ENCODE measurements at places on chromosomes 2 and 18.

DNA sequence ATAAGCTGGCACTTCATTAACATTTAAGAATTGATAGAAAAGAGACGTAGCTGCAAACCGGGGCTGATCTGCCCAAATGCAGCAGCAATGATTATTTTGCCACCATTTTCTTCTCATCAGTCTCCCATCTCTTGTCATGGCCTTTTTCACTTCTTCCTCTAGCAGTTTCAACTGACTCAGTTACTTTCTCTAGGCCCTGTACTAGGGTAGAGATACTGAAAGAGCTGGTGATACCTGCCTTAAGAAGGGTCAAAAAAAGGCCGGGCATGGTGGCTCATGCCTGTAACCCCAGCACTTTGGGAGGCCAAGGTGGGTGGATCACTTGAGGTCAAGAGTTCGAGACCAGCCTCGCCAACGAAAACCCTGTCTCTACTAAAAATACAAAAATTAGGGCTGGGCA, 127.4 kb downstream of the LTBP1 start:
- DNase-seq: no peak

DNA sequence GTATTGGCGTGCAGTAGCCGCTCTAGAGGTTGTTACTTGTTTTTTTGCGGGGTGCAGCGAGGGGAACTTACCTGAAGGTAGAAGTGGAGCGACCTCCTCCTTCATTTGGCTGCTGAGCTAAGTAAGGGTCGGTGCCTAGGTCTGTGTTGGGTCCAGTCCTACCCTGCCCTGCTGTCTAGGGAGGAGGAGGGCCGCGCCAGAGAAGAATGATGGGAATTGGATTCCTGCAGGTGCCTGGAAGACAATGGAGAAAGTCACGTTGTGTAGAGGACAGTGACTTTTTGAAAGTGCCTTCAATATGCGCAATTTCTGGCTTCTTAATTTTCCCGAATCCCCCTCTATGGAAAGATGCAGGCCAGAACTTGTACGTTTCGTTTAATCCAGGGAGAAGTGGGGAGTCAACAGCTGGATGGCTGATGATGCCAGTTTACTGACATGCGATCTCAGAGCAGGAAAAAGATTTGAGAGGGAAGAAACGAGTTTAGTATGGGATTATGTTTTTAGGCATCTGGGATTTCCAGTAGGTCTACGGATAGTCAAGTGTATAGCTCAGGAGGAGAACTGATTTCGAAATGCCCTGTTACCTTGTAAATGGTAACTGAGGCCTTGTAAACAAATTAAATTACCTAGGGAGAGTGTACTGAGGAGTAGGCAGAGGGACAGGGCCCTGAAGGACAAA, 653 bp downstream of the MRPS9 start:
- DNase-seq: no peak

GRCh38 chr2:214695789-214696188, 113.7 kb downstream of the BARD1 start:
- no peak for DNase-seq

DNA sequence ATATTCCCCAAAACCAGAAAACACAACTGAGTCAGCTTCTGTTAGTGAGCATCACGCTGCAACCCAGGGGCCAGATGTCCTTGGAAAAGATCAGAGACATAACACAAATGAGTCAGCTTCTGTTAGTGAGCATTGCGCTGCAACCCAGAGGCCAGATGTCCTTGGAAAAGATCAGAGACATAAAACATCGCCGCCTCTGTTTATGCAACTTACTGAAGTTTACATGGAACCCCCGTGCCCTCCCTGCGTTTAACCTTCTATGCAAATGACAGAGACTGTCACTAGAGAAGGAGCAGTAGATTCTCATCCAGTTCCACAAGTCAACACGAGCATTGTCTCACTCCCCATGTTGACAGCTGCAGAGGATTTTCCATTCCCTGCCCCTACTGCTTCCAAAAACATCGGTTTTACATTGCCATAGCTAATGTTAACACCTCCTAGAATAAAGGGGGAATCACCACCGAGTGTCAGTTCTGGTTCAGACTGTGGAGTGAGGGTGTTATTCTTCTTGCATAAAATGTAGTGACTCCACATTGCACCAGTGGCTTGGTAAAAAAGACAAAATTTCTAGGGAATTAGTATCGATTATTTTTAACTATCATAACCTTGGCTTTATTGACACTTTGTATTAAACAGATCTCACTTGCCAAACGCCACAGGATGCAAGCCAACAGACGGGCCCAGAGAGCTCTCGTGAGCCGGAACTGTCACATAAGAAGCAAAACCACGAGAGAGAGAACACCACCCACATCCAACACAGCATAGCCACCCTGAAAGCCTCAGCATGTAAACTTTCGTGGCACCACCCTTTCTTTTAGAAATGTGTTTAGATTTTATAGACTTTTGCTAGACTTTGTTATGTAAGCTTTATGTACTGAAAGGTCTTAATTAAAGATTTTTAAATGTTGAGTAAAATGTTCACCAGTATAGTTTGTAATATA, 87.7 kb downstream of the SH3YL1 start:
- DNase-seq: no peak

DNA sequence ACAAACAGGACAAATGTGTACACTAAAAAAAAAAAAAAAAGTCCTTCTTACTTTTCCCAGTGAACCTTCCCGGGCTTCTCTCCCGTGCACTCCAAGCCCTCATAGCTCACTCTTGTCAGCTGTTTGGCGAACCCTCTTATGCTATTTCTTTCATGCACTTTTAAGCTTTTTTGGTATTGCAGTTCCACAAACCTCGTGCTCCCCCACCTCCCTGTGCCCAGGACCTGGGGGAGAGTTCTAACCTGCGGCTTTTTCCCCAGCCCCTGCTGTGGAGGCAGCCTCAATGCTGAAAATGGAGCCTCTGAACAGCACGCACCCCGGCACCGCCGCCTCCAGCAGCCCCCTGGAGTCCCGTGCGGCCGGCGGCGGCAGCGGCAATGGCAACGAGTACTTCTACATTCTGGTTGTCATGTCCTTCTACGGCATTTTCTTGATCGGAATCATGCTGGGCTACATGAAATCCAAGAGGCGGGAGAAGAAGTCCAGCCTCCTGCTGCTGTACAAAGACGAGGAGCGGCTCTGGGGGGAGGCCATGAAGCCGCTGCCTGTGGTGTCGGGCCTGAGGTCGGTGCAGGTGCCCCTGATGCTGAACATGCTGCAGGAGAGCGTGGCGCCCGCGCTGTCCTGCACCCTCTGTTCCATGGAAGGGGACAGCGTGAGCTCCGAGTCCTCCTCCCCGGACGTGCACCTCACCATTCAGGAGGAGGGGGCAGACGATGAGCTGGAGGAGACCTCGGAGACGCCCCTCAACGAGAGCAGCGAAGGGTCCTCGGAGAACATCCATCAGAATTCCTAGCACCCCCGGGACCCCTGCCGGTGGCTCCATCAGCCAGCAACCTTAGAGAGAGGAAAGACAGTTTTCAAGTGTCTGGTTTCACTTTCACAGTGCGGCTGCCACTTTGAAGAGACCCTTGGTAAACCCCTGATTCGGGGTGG, 826 bp downstream of the KCNE4 start:
- DNase-seq: no peak

DNA sequence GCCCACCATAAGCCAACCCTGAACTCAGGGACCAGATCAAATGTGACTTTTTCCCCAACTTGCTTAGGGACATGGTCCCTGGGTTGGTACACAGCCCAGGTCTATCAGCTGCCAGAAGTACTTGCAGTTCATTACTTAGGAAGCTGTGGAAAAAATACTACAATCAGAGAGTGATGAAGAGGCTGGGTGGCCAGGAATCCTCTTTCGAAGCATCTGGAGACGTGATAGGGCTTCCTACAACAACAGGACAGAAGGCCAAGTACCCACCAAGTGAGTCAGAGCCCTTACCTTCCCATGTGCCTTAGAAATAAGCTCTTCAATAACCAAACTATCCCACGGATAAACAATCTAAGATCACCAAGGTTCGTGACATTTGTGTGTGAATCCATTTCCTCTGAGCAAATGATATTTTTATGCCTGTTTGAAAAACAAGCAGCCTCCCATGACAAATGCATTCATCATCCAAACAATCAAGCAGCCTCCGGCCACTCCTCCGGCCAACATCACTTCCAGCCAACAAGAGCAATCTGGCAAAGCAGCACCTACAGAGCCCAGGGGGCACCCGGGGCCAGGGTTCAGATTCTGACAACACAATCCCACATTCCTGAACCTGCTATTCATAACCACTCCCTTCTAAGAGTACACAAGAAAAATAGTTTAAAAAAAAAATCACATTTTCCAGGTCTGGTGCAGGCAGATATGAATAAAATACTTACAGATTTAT, 26.4 kb downstream of the TBC1D8 start:
- DNase-seq: no peak

GRCh38 chr2:70111752-70112591, 24.7 kb downstream of the PCBP1 start:
- DNase-seq: no peak

DNA sequence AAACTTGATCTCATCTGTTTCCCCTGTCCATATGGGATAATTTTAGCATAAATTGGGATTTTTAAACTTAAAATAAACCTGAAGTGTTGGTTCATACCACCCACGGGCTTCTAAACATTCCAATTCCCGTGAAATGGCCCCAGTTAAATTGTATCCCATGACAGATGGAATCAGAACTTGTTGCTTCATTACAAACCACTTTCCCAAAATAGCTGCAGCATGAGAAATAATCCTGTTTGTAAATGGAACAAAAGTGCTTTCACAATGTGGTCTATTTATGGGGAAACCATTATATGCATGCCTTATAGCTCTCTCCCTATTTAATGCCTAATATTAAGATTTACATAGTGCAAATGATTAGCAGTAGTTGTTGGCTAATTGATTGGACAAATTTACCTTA, 15.9 kb downstream of the SCG2 start:
- DNase-seq: no peak

GRCh38 chr2:222606306-222606705, 49.6 kb downstream of the FARSB start:
- DNase-seq: no peak

DNA sequence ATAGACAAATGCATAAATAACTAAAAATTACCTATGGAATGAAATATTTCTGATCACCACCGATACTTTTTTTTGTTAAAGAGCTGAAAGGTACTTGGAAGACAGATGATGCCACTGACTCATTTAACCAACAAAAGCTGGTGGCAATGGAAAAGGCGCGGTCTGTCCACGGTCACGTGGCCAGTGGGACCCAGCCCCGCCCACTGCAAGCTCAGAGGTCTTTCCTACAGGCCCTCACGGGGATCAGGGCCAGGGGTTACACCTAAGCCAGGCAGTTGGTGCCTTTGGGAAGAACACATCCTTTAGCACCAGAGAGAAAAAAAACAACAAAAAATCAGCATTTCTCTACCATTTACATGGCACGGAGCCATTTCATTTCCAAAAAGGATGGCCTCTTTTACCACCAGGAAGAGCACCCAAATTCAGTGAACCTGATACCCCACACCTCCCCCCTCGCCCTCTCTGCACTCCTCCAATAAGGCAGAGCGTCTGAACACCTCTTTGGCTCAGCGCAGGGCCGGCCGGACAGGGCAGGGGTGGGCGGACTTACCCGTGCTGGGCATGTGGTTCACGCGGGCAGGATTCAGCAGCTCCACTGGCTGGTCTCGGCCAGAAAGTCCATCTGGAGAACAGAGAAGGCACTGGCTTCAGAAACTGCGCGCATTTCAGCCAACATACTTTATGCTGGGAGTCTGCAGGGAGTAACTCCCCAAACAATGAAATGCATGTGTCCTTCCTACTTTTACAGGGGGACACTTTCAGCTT, 164.6 kb downstream of the HDAC4 start:
- no peak for DNase-seq

- DNase-seq: no peak
Observed at GRCh38 chr2:201813996-201814760, 7.8 kb downstream of the CDK15 start.

DNA sequence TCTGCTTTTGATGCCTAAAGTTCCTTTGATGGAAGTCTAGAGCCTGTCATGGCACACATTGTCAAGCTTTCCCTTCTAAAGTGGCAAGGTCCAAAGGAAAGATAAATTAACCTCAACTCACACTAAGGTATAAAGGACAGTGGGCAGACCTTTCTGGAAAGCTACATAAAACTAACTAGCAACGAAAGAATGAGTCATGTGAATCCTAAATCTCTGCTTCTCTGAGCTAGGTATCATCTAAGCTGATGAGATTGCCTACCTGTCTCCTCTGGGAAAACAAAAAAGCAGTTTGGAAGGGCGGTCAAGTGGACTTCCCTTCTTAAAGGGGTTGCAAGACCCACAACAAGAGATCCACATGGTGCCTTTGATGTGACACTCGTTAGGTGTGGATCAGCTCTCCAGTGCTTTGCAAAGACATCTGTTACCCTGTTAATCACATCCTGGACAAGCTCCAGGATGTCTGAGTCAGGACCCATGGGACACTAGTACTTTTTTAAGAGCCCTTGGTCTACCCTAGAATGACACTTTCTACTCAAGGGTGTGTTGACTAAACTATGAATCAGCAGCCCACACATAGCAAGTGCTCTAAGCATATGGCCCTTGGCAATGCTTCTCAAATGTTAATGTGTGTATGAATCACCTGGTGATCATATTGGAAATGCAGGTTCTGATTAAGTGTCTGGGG, 173.5 kb downstream of the ALK start:
- DNase-seq: no peak

GRCh38 chr18:61896118-61896517, 3.3 kb upstream of the RNF152 start:
- DNase-seq: no peak

GRCh38 chr2:46377101-46377581, 79.9 kb downstream of the EPAS1 start:
- DNase-seq: no peak

DNA sequence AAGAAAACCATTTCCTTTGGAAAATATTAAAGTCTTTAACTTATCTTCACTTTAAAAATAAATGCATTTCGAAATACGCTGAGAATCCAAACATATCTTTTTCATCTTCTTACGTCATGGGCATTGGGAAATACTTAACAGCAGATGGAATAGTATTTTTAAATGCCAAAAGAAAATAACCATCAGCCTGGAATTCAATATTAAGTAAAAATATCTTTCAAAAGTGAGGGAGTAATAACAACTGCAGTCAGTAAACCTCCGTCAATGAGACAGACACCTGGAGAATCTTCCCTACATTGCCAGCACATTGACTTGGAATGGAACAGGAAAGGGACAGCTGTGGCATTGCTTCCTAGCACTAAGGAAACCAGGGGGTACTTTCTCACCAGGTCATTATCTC, 290.4 kb upstream of the TNP1 start:
- no peak for DNase-seq

DNA sequence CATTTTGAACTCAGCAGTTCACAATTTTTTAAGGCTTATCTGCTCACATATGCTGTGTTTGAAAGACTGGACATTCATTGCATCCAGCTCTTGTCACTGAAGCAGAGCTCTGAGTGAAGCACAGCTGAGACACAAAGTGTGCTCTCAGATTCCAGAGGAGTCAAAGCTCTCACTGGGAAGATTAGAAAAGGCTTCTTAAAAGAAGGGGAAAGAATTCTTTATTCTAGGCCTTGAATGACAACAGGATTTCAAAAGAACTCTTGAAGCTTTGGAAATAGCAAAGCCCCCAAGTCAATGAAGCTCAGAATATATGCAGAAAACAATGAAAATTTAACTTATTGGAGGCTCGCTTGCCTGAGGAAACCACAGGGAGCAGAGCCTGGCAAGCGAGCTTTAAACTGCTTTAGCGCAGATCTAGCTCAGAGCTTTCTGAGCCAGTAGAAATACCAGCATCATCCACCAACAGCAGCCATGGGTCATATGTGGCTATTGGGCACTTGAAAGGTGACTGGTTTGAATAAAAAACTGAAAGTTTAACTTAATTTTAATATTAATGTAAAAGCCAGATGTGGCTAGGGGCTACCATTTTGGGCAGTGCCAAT, 369.7 kb downstream of the OSR1 start:
- DNase-seq: no peak

Data from stimulated activated CD4-positive, alpha-beta T cell treated with anti-CD3 and anti-CD28 coated beads, Interleukin-15, amount 100 ng/mL, for 1 hour (primary cell).